IPS-NIHi11 (cell line): ENCODE measurements at places on chromosomes 4 and X.

DNA sequence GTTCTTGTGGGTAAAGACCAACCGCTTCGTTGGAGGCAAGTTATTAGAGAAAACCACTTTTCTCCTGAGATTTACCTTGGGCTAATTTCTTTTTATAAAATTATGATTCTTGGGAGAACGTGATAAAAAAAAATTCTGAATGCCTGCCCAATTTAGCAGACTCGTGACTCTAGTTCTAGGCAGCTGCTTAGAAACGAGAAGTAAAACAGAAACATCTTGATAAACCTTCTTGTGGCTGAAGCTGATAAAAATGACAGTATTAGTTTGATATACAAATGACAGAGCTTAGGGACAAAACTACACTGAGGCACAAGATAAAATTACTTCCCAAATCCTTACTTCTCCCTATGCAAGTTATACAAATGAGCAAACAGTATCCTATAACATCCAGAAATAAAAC, 458.9 kb upstream of the TEX13C start:
- no peak for DNase-seq

DNA sequence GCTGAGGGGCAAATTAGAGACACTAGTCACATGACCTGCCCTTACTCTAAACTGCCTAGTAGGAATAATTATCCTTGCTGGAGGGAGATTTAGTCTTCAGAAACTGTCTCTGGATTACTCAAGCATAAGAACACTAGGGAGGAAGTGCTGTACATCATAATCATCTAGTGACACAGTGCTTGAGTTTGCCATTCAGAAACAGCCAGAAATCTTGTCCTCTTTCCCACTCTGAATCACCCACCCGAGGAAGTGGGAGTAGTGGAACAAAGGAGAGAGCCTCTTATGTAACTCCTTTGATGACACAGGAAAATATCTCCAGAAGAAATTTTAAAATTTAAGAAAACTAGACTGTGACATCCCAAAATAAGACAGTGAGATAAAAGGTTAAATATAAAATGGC, 69.3 kb upstream of the PCDH19 start:
- no peak for DNase-seq

GRCh38 chrX:13159886-13160285, 115.5 kb upstream of the FAM9C start:
- DNase-seq = no peak

GRCh38 chrX:24777660-24778059, 83.9 kb downstream of the POLA1 start:
- DNase-seq = no peak

- no peak for DNase-seq
These were observed 16.8 kb downstream of the POLR2B start for GRCh38 chr4:56995525-56995924.

- no peak for DNase-seq
These were observed 260.5 kb upstream of the ANXA10 start for GRCh38 chr4:167831855-167832254.

DNA sequence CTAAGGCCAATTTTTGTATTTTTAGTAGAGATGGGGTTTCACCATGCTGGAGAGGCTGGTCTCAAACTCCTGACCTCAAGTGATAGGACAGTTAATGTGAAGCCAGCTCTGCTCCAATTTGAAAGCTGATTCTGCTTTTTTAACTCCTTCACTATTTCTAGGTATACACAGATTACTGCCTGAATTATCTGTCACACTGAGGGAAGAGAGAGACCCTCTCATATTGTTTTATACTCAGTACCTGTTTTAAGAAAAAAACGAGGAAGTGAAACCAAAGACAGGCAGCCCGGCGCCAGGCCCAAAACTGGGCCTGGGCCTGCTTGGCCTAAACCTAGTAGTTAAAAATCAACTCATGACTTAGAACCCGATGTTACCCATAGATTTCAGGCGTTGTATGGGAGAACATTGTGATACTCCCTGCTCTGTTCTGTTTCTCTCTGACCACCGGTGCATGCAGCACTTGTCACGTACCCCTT, 1601.5 kb upstream of the PCDH10 start:
- no peak for DNase-seq

- no peak for DNase-seq
These were observed 27.8 kb downstream of the COPS4 start for GRCh38 chr4:83062739-83063138.

GRCh38 chr4:142272452-142272851, 573.6 kb downstream of the INPP4B start:
- DNase-seq = no peak

DNA sequence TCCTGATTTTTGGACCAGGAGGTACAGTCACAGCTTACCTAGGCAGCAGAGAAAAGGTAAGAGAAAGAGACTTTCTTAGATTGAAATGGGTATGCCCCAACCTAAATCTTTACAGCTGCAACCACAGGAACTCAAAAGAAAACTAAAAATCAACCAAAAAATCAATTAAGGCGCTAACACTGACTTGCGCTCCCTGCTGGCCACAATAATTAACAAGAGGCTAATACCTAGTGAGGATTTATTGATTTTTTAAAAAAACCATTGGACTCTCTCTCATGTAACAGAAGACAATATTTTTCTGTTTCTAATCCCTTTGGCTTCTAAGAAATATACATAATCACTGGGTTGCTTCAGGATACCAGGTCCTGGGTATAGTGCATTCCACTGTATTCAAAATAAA, 153.9 kb upstream of the TENM3 start:
- DNase-seq = no peak

DNA sequence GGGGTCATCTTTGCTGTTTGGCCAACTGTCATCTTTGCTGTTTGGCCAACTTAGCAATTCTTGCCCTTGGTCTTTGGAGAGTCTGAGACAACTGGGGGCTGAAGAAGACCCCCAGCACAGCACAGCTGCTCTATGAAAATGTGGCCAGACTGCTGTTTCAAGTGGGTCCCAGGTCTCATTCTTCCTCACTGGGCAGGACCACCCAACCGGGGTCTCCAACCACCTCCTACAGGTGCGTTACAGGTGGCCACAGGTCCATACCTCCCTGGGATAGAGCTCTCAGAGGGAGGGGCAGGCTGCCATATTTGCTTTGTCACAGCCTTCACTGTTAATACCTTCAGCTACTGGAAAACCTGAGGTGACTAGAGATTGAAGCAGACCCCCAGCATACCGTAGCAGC, 82.1 kb upstream of the TCEAL2 start:
- no peak for DNase-seq

DNA sequence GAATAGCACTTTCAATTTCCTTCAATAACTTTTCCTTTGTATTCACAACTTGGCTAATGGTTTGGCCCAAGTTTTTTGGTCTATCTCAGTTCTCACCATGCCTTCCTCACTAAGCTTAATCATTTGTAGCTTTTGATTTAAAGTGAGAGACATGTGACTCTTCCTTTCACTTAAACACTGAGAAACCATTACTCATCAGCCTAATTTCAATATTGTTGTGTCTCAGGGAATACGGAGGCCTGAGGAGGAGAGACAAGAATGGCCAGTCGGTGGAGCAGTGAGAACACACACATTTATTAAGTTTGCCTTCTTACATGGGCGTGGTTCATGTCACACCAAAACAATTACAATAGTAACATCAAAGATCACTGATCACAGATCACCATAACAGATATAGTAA, 56.7 kb downstream of the TSPAN5 start:
- DNase-seq = no peak

- peak; percentile 34 for DNase-seq
These were observed 38.2 kb downstream of the STARD8 start for GRCh38 chrX:68685685-68686084.

DNA sequence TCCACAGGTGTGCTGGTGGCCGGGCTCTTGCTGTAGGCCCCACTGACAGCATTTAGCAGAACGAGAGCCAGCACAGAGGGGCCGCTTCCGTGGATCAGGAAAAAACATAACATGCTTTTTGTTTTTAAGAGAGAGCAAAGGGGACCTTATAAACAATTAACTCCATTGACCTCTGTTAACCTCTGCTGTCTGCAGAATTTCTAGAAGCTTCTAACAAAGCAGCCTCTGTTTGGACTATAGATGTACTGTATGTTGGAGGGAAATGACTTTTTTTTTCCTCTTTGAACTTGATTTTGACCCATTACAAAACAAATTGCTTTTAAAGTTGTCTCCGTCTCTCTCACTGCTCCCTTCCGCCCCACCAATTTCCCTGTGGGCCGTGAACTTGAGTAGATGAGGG, 210.7 kb downstream of the FRAS1 start:
- DNase-seq = no peak

DNA sequence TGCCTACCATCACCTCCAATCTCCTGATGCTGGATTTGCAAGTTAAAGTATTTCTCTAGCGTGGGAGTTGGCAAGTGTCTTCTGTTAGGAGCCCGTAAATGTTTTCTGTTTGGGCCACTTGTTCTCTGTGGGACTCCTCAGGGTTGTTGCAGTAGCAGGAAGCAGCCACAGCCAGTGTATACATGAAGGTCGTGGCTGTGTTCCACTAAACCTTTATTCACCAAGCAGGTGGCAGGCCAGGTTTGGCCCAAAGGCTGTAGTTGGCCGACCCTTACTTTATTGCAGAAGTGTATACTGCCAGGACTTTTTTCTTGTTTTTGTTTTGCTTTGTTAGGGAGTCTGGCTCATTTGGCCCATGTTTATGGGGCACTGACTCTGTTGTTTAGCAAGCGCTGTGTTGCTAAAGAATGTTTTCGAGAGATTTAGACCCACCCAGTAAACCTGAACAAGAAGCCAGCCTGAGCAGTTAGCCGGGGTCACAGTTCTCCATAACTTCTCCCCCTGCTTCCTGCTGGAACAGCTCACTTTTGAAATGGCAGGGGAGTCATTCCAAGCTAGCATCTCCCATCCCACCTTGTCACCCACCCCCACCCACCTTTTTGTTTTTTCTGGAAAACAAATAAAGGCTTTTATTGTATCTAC, 58.8 kb downstream of the SHROOM2 start:
- no peak for DNase-seq

DNA sequence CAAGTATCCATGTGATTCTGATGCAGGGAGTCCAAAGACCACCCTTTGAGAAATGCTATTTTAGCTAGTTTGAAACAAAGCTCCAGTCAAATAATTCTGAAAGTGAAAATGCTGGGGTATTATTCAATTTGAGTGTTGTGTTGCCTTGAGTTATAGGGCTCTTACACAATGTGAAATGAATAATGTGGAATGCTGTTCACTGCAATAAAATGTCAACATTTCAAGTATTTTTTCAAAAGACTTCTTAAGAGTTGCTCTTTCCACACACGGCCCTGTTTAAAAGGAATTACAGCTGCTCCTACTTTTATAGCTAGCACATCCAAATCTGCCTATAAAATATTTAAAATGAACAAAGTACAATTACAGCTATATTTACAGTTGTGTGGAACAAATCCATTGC, 27.5 kb upstream of the PLS3 start:
- DNase-seq = no peak

DNA sequence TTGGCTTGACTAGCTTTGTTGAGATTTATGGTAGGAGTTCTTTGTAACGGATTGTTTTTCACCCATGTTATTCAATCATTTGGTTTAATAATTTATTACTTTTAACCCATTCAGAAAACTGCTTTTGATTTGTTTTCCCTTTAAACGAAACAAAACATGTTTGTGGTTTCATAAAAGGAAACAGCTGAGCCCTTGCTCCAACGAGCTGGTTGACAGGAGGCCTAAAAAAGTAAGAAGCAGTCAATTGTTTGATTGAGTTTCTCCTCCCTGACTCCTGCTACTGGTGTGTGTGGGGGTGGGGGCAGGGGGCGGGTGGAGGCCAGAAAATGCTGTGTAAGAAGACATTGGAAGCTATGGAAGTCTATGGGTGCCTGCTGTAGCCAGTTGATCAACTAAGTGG, 102.8 kb downstream of the CHRDL1 start:
- DNase-seq = no peak

GRCh38 chrX:38868941-38869401, 67.7 kb downstream of the MID1IP1 start:
- no peak for DNase-seq

DNA sequence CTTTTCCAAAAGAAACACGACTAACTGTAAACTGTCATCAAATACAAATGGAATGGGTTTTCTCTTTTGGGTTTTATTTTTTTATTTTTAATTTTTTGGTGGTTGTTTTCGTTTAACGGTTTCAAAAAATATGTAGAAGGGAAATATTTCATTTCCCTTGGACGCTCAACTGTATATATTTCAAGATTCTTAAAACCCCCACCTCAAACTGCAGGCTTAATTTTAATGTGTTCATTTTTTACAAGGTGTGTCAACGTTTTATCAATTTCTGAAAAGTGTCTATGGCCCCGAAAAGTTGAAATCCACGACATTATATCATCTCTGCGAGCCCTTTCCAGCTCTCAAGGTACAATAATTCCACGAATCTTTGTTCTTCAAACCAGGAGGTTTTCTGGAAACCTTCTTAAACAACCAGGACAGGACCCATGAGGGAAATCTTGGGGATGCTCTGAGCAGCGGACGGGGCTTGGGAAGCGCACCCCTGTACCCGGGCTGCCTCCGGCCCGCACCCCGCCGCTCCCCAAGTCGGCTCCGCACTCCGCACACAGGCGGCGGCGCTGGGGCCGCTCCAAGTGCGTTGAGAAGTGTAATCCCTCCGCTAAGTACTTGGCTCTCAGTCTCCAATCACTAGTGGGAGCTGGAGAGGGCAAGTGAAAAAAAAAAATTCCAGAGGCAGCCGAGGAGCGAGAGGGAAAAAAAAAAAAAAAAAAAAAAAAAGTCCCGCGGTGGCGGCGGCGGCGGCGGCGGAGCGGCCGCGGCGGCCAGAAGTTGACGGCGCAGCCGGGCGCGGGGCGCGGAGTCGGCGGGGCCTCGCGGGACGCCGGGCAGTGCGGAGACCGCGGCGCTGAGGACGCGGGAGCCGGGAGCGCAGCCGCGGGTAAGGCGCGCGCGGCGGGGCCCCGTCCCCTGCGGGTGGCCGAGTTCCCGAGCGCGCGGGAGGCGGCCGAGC, at the start of gene BMPR1B:
Gene BMPR1B (plus strand): TSS at position 764 of the 949 bp plus-strand sequence. CDS start 346,470 bp downstream, outside the sequence.
- DNase-seq = peak; percentile 62

- DNase-seq = no peak
These were observed 71.6 kb downstream of the DCTD start for GRCh38 chr4:182845618-182846017.

DNA sequence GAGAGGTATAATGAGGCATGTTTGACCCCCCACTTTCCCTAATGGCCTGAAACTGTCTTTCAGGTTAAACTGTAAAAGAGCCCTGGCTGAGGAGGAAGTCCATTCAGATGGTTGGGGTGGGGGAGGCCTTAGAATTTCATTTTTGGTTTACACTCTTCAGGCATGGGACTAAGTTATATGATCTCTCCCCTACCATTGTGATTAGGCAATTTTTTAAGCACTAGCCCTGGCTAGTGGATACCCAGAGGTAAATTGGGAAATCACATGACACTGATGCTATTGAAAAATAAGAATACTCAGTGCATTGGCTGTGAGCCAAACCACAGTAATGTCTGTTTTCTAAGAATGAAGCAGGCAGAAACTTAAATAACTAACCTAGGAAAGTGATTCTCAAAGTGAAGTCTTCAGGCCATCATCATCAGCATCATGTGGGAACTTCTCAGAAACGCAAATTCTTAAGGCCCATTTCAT, 149.7 kb downstream of the RRAGB start:
- no peak for DNase-seq

- DNase-seq = no peak
These were observed 53.1 kb upstream of the TSPAN5 start for GRCh38 chr4:98711526-98711925.
